ENCODE measurements at places on chromosomes 4 and X.

- no peak for DNase-seq
Measured at GRCh38 chr4:125741825-125742452, 427.2 kb downstream of the FAT4 start.

GRCh38 chr4:20195071-20195885 lies 56.4 kb upstream of the SLIT2 start:
- DNase-seq: no peak

- DNase-seq: no peak
Measured at GRCh38 chrX:118513120-118513898, 17.7 kb downstream of the DOCK11 start.

GRCh38 chrX:149650162-149650561 lies 18.6 kb upstream of the TMEM185A start:
- no peak for DNase-seq

DNA sequence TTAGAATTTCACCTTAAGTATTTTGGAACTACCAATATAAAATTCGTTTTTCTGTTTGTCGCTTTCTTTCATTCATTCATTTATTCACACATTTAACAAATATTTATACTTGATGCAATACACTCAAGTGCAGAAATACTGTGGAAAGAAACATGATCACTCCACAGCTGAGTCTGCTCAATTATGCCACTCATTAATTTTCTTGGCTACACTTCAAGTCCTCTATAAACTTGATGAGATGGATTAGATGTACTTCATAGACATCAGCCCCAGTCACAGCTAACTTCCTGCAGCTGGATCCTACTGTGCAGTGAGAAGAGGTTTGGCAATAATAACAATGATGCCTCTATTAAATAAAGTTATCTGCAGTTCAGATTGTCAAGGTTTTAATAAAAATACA lies 208.1 kb downstream of the PDGFC start:
- DNase-seq: no peak

GRCh38 chrX:2629316-2630007 lies 61.6 kb upstream of the CD99 start:
- no peak for DNase-seq

DNA sequence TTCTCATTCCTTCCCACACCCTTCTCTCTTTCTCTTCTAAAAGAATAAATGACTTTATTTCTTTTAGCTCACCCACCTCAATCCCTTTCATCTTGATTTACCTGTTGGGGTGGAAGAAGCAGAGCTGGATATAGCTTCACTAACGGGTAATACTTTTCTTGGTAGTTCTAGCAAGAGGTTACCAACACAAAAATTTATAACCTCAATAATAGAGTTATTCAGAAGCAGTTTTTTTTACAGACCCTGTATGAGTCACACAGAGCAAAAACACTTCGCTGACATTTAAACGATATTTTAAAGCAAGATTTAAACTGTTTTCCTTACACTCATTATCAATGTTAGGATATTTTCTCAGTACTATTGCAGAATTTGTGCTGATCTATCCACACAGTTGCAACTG lies 42.4 kb downstream of the CBLL2 start:
- DNase-seq: no peak

DNA sequence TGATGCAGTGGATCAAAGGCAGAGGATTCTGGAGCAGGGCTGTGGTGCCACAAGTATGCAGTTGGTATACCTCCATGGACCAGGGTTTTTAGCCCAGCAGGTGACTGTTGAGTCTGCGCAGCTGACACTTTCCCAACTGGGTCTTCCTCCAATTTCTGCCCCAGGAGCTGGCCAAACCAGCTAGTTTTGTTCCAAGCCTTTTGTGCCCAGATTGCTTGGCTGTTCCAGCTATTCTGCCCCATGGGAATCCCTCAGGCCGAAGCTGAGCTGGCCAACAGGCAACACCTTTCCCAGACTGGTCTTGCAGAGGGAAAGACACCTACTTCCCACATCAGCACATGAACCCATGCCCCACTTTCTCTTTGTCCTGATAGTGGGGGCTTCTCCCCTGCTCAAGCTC lies 22.8 kb upstream of the ANKRD17 start:
- no peak for DNase-seq

DNA sequence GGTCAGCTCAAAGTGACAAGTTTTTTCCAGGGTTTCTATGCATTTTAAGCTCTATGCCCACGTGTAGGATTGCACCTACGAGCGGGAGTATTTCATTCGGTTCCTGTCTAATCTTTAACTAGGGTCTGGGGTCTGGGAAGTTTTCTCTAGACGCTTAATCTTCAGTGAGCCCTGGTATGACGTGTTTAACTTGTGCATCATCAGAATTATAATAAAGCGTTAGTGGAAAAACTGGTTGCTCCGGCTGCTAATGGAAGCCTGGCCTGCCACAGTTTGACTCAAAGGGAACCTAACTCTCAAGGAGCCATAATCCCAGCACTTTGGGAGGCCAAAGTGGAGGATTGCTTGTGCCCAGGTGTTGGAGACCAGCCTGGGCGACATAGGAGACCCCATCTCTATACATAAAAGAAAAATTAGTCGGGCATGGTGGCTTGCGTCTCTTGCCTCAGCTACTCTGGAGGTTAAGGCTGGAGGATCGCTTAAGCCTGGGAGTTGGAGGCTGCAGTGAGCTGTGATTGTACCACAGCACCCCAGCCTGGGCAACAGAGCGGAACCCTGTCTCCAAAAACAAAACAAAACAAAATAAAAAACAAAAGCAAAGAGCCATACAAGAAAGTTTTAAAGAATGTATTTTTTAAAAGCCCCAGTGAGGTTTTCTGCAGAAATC lies 30.2 kb downstream of the ARSD start:
- DNase-seq: no peak

GRCh38 chr4:16875487-16875886 lies 23.0 kb downstream of the LDB2 start:
- DNase-seq: peak; percentile 75

DNA sequence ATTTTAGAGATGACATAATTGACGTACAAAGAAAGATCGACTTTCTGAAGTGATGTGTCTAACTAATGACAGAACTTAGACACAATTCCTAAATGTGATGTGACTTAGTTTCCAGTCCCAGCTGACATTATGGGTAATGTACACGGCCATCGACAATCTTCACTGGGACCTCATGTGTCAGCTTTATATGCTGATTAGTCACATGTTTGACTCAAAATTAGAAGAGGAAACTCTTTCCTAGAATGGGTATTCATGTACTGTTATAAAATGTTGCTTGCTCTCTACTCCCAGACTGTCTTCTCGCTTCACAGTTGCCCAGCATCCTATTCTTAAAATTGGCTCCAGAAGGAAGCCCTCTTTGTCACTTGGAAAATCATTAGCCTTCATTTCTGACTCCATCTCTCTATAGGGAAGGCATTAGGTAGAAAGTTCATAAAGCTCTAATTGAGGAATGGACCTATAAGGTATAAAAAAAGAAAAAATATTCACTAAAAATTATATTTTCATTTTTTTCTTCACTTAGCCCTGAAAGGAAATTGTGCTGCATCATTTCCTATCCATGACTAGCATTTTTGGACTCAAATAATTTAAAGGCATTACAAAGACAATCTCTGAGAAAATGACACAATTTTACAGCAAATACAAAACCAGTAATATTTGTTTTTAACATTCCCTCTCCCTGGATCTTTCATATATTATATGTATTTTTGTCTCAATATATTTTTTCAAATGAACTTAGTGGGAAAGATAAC lies 554.6 kb downstream of the INPP4B start:
- no peak for DNase-seq

- DNase-seq: peak; percentile 67
Measured at GRCh38 chr4:142615324-142615665, 230.8 kb downstream of the INPP4B start.

DNA sequence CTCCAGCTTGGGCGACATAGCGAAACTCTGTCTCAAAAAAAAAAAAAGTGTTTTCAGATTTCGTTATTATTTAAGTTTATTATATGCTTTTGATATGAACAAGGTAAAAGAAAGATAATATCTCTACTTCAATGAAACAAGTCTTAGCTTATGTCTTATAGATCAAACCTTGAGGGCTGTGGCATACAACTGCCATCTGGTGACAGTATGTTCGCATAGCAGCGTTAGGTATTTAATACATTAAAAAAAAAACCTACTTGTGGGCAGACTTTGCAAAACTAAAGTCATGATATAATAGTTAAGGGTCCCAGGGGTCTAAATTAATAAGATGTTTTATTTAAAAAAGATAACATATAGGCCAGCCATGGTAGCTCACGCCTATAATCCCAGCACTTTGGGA lies 161.2 kb upstream of the AMOT start:
- DNase-seq: no peak

Measured in AG09309 (cell line).